ENCODE measurements at places on chromosomes 5 and 9.

- no peak for DNase-seq
Measured at GRCh38 chr5:44361342-44362001, 27.7 kb downstream of the FGF10 start.

DNA sequence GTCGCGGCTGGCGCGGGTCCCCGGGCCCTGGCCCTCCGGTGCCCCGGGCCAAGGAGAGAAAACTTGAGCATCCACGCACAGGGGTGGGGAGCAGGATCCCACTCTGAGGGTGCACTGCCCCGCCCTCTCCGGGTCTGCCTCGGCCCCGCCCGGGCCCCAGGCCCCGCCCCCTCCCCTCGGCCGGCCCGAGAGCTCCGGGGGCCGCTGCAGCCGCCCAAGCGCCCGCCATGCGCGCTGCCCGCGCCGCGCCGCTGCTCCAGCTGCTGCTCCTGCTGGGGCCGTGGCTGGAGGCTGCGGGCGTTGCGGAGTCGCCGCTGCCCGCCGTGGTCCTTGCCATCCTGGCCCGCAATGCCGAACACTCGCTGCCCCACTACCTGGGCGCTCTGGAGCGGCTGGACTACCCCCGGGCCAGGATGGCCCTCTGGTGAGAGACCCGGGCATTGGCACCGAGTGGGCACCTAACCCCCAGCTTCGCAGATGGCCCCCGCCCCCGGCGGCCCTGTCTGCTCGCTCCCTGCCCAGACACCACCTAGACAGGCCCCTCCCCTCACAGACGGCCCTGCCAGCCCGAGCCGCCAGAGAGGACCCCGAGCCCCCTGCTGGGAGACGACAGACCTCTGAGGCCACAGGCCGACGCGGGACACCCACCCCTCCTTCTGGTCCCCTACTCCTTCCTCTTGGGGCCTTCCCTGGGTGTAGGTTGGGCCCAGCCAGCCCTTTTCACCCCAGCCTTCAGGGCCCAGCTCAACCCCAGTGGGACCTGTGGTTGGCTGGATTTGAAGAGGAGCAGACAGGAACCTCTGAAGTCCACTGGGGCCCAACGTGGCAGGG lies at the start of gene CERCAM:
Gene CERCAM (plus strand): TSS at position 207 of the 831 bp plus-strand sequence. CDS start 21 bp downstream, at position 228.
- no peak for DNase-seq

- DNase-seq = no peak
Measured at GRCh38 chr5:124701016-124701415, 45.4 kb downstream of the ZNF608 start.

GRCh38 chr5:80962630-80963520 lies 2.7 kb downstream of the RASGRF2 start:
- DNase-seq = no peak

GRCh38 chr5:96173366-96173765 lies 211.7 kb upstream of the ELL2 start:
- DNase-seq = no peak

- DNase-seq = no peak
Measured at GRCh38 chr5:113250341-113250953, 184.3 kb downstream of the TSSK1B start.

DNA sequence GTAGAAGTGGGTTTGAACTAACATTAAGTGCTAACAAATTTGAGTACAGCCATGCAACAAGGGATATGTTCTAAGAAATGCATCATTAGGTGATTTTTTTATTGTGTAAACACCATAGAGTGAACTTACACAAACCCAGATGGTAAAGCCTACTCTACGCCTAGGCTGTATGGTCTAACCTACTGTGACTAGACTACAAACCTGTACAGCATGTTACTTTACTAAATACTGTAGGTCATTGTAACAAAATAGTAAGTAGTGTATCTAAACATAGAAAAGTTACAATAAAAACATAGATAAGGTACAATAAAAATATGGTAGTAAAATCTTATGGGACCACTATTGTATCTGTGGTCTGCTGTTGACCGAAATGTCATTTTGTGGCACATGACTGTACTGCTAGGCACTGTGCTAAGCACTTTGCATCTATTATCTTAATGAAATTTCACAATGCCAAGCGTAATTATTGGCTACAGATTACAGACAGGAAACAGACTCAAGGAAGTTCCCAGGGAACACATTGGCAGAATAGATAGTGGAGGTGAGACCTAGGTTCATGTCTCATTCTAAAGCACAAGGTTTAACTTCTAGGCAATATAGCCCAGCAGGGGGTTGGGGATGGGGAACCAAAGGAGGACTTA lies 62.7 kb downstream of the ATP10B start:
- DNase-seq = no peak

DNA sequence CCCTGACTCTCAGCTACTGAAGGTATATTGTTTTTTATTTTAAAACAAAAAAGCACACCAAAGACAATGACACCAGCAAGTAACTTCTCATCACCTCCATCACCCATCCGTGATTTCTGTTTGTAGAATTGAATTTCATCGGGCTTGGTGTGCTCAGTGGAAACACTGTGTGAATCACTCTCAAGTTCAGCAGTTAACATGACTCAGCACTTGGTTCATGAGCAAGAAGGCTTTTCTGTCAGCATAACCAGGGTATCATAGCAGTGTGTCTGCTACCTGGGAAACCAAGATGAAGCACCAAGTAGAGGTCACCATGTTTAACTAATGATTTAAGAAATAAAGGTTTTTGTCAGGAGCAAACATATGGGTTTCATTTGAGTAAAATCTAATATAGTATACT lies 123.7 kb downstream of the INSYN2B start:
- no peak for DNase-seq

DNA sequence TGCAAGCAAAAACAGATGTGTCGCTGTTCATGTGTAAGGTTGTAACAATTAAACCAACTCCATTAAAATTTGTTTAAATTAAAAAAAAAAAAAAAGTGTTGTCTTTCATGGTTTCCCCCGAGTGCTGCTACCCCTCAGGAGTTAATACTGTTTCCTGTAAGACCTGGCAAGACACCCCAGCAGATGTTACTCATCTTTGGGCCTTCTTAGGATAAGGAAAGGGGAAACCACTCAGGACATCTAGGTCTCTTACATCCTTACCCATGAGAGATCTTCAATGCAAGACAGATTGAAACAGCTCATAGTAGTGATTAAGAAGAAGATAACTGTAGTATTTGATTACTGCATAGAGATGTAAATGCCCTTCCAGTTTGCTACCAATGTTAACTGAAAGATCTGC lies 33.5 kb upstream of the F2R start:
- DNase-seq = no peak

DNA sequence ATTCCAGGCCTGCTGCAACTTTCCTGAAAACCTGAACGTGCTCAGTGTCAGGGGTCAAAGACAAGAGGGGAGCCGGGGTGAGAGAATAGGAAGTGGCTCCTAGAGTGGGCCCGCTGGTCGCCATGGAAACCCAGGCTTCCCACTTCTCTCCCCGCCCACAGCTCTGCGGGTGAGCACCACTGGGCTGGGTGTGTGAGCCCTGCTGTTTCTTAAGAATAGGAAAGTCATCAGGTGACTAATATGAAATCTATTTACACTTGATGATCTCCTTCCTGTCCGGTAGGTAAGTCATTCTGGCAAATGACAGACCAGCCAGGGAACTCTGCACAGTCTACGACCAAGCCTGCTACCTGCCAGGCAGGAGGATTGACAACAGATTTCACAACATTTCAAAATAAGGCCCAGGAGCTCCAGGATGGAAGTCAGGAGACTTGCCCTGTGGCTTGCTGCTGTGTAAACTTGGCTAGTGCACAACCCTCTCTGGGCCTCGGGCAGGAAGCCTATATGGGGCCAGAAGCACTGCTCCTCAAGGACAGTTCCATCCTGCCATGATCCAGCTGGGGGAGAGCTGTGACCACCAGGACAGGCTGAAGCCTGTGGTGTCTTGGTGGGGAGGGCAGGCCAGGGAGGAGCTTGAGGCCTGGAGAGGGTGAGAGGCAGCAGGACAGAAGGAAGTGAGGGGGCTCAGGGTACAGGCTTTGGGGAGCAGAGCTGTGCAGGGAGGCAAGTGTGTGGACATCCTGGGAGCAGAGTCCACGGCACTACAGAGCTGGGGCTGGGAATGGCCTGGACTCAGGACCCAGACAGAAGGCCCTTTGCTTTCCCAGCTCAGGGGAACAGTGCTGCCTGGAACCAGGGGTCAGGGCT lies 60.6 kb downstream of the SHB start:
- no peak for DNase-seq

DNA sequence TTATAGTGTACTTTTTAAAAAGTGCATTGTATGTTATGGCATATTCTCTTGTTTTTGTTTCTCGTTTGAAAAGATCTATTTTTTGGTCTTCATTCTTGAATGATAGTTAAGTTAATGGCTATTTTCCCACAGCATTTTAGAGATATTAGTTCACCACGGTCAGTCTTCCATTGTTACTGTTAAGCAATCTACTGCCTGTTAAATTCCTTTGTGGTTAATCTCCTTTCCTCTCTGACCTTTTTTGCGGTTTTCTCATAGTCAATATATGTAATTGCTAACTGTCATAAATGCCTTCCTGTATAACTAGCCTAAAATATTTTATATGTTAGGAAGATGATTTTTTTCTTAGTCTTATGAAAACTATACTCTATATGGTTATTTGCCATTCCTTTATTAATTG lies 250.8 kb upstream of the FBXL7 start:
- DNase-seq = no peak

- peak; percentile 4 for DNase-seq
Measured at GRCh38 chr9:120755810-120756434, 37.3 kb downstream of the FBXW2 start.

GRCh38 chr5:134606726-134607125 lies 25.9 kb downstream of the SAR1B start:
- DNase-seq = no peak

DNA sequence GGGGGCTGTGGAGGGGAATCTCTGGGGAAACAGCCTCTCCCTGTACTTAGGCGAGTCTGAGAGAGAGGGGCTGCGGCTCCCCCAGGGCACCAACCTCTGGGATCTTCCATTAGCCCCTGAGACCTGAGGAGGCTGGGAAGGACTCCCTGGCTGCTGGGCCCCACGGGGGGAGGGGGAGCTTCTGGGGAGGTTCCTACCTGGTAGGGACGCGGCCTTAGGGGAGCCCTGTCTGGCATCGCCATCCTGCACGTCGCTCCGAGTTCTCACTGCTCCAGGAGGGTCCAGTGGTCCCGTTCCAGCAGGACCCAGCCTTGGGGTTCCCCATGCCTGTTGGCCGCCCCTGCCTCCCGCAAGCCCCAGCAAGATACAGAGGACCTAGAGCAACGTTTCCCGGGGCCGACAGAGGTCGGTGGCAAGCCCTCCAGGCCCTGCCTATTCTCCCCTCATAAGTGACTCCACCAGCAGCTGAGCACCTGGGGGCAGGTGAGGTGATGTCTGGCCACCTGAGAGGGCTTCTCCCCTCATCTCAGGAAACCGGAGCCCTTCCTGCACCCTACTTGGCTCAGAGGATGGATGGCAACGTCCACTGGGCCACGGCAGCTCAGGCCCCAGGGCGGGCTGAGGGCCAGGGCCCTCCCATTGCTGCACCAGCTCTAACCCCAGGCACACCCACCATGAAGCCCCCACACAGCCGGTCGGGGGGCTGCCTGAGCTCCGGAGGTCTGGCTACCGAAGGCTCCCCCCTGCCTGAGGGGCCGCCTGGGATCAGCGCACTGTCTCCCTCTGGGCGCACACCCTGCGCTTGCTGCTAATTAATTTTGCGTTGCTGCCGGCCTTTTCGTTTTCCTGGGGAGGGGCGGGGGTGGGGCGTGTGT lies 22.5 kb downstream of the TPPP start:
- DNase-seq = no peak

DNA sequence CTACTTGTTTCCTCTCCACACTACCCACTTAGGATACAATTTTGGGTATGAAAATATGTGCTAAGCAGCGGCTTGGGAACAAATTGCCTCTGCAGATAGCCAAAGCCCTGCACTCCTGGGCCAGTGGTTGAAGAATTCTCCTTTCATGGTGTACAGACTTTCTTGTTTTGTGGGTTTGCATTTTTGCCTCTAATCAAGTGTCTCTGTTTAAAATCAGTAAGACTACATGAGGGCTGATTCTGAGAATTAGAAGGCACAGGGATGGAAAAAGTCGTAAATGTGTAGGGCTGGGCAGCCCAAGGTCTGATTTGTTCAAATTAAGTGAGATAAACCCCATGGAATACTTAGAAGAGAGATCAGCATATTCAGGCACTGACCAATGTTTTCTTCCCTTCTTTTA lies 103.7 kb upstream of the CD180 start:
- DNase-seq = no peak

- DNase-seq = no peak
Measured at GRCh38 chr5:82794876-82795275, 282.3 kb downstream of the TMEM167A start.

GRCh38 chr5:124285071-124285470 lies 461.4 kb downstream of the ZNF608 start:
- no peak for DNase-seq

- no peak for DNase-seq
Measured at GRCh38 chr5:111248571-111248970, 24.4 kb downstream of the CAMK4 start.

DNA sequence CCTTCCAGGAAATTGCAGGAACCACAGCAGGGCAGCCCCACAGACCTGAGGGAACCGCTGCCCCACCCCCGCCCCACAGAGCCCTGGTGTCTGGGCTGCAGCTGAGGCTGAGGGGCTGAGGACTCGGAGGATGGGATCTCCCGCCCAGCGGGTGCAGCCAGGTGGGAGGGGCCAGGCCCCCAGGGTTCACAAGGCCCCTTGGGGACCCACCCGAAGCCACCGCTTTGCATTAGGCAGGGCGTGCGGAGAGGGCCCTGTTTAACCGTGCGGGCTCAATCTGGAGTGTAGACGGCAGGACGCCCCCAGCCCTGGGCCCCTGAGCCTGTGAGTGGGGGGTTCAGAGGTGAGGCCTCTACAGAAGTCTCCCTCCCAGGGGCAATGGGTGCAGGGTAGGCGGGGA lies 10.8 kb downstream of the NOTCH1 start:
- DNase-seq = no peak

DNA sequence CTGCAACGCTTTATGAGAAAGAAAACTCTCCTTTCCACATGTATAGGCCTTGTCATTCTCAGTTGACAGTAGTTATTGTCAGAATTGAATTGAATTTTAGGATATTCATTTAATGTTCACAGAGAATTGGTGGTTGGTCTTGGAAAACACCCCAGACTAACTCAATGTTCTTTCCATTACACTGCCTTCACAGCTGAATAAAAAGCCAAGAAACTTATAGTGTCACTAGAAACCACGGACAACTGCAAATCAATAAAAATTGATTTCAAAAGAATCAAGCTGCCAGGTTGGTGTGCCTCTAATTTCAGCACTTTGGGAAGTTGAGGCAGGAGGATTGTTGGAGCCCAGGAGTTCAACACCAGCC lies 38.9 kb upstream of the IQGAP2 start:
- no peak for DNase-seq

DNA sequence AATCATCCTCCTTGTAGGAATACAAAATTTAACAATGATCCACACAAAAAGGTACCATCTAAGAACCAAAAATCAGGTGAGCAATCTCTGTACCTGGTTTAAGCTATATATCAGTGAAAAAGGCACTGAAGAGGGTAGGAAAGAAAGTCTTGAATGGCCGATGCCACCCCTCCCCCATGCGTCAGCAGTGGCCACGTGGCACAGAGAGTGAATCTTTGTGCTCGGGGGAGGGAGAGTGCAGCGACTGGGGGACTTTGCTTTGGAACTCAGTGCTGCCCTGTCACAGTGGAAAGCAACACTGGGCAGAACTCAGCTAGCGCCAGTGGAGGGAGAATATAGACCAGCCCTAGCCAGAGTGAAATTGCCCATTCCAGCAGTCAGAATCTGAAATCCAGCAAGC lies 28.3 kb upstream of the PDE4D start:
- no peak for DNase-seq

GRCh38 chr5:14268738-14269137 lies 125.6 kb downstream of the TRIO start:
- no peak for DNase-seq
